ENCODE measurements at places on chromosomes 5 and 9.

- DNase-seq, result no peak
Observed at GRCh38 chr5:116577064-116577788, 2.6 kb upstream of the SEMA6A start.

DNA sequence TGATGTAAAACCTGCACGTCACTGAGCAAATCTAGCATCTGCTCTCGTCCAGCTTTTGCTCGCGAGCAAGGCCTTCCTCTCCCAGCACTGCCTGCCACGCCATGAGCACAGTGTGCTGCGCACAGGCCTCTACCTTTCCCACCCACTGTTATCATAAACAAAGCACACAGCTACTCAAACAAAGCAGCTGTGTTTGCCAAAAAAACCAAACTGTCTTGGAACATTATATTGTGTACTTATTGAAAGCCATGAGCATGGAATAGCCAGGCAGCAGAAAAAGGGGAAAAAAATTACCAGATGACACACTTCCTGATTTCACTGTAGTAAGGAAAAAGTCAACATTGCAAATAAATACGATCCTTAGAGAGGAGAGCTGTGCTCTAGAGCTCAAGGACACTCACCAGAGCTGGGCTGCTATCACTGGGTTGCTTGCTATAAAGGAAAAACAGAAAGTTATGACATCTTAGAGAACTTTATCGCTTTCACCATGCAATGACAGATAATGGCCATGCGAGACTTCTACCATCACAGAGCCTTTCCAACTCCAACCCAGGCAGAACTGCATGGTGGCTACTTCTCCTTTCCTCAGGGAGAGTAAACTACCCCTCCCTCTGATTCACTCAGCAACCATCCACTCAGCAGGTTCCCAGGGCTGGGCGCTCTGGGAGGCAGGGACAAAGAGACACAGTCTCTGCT is 69.6 kb downstream of the EPB41L4B start:
- DNase-seq, result no peak

GRCh38 chr5:111511831-111512374 is 432 bp downstream of the STARD4 start:
- DNase-seq, result peak; percentile 19

DNA sequence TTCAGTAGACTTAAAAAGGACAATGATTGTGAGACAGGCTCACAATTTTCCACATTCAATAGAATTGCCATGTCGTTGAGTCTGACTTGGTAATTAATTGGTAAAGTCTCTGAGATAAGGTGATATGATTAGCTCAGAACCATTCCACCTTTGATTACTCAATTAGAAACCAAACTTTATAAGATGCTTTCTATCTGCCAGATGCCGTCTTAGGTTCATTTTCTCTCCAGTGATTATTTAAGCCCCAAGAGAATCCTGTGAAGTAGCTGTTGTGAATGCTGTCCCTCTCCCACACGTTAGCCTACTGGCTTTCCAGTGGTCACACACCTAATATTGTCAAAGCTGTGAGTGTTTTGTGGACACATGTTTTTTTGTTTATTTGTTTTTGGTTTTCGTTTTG is 528.9 kb upstream of the ZNF462 start:
- no peak for DNase-seq

DNA sequence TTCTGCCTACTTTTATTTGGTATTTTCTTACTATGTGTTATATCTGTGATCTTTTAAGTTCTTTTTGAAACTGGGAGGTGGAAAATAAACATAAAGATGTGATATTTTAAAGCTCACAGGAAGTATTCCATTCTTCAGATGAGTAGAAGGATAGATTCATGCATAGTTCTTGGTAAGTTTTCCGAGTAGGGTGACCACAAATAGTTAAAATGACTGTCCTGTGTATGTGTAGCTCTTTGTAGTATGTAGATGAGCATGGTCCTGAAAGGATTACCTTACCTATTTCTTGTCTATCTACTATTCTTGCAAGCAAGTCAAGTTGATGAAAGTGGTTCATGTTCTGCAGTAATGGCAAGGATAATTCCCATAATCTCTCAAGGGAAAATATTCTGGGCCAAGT is 47.7 kb downstream of the SRFBP1 start:
- DNase-seq, result no peak

- no peak for DNase-seq
Observed at GRCh38 chr5:180391276-180391675, 38.1 kb upstream of the GFPT2 start.

GRCh38 chr5:73096239-73096575 is 24.2 kb upstream of the TMEM171 start:
- no peak for DNase-seq

GRCh38 chr5:177431317-177432142 is 5.1 kb downstream of the GRK6 start:
- no peak for DNase-seq

GRCh38 chr5:173777149-173777548 is 111.0 kb upstream of the CPEB4 start:
- no peak for DNase-seq

GRCh38 chr5:121698690-121699089 is 153.0 kb upstream of the FTMT start:
- no peak for DNase-seq

GRCh38 chr9:68894502-68894901 is 119.4 kb downstream of the PRKACG start:
- DNase-seq, result no peak

DNA sequence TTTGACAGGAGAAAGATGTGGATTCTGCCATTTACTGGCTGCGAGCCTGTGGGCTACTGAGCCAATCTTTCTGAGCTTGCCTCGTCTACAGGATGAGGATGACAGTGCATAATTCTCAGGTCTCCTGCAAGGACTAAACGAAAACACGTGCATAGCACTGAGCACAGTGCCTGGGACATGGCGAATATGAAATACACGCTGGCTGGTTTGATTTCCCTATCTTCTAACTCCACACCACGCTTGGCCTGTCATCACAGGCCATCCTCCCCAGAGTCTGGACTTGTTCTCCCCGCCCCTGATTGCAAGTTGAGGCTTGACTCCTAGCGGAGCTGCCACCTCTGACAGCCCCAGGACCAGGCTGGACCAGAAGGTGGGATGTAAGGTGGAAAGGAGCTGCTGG is 37.9 kb downstream of the ARPC5L start:
- DNase-seq, result no peak

DNA sequence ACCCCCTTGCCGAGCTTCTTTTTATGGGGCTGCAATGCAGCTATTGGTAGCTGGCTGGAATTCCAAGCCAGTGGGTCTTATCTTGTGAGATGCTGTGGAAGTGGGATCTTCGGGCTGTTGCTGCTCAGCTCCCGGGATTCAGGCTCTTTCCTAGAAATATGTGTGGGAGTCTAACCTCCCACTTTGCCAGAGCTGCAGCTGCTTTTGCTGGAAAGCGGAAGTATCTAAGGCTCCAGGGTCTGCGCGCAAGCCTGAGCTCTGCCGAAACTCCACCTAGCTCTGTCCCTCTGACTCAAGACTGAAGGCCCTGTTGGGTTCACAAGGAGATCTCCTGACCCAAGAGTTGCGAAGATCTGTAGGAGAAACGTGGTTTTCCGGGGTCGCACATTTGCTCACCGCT is 151.1 kb upstream of the ANKRD55 start:
- DNase-seq, result no peak

- DNase-seq, result no peak
Observed at GRCh38 chr5:176629317-176629852, 949 bp downstream of the SNCB start.

- DNase-seq, result no peak
Observed at GRCh38 chr5:96871686-96872085, 4.6 kb upstream of the ERAP2 start.

DNA sequence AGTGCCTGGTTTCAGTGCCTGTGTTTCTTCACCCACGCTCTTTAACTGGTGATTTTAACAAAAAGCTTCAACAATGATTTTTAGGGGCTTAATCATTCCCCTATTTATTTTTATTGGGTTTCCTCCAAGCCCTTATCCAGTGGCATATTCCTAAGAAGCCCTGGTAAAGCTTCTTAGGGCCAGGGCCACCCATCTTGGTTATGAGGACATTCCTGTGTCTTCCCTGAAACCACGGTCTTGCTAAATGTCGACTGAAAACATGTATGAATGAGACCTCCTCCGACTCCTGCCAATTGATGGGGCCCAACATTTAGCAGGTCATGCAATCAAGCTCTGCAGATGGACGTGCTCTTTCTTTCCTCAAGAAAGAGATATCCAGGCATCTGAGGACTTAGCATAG is 13.7 kb upstream of the CARTPT start:
- DNase-seq, result no peak

GRCh38 chr9:125659201-125659840 is 47.7 kb downstream of the MAPKAP1 start:
- DNase-seq, result no peak

DNA sequence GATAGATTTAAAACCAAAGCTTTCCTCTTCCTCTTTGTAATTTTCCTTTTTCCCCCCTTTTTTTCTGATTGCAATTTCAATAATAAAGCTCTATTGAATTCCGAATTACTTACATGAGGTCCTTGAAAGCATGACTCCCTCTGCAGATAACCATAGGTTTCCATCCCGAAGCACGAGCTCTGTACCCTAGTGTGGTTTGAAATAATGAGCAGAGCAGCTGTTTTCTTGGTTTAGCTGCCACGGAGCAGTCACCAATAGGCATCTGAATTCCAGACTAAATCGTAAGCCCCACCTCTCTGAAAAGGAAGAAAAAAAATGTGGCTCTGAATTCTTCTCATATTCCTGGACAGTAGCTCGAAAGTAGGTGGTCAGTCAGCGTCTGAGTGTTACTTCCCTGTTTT is 18.5 kb upstream of the GNE start:
- DNase-seq, result no peak

GRCh38 chr9:107425101-107426025 is 64.2 kb downstream of the KLF4 start:
- peak; percentile 24 for DNase-seq

DNA sequence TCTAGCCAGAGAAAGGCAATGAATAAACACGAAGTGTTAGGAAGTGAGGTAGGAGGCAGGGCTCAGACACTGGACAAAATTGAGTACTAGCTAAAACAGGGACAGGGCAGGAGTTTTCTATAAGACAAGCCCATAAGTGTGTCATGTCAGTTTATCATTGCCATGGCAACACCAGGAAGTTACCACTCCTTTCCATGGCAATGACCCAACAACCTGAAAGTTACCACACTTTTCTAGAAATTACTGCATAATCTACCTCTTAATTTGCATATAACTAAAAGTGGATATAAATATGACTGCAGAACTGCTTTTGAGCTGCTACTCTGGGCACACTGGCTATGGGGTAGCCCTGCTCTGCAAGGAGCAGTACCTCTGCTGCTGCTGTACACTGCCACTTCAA is 442.5 kb upstream of the COX7C start:
- no peak for DNase-seq

DNA sequence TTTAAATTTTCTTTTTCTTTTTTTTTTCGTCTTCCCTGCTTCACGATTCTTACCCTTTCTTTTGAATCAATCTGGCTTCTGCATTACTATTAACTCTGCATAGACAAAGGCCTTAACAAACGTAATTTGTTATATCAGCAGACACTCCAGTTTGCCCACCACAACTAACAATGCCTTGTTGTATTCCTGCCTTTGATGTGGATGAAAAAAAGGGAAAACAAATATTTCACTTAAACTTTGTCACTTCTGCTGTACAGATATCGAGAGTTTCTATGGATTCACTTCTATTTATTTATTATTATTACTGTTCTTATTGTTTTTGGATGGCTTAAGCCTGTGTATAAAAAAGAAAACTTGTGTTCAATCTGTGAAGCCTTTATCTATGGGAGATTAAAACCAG is 352.2 kb downstream of the NTRK2 start:
- no peak for DNase-seq

- no peak for DNase-seq
Observed at GRCh38 chr5:95817430-95817829, 5.1 kb downstream of the GLRX start.

DNA sequence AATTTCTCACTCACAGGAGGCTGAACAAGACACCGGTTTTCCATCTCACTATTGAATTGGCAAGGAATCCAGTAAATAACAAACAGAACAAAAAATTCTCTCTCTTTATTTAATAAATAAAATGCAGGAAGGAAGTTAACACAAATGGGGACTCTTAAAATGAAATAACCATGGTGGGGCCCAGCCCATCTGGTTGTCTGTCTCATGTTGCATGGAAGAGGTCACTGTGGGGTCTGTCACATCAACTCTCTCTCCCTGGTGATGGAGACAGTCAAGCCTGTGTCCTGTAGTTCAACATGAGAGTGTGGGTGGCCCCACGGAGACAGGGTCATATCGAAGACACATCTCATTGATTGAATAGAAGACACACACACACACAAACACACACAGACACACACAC is 297.7 kb downstream of the IRX2 start:
- no peak for DNase-seq

DNA sequence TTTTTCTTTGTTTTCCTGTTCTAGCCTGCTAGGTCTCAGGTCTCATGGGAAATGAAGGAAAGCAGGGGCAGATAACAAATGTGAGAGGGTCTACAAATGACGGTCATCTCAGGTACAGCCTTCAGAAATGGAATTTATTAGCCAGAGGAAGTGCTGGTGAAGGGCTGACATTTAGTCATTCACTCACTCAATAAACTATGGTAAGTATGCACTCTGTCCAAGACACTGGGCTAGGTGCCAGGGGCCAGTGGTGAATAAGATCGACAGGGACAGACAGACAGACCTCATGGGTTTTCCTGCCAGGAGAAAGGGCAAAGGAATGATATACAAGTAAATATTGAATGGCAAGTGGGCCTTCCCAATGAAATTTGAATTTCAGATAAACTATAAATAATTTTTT is 6.3 kb downstream of the PDE6A start:
- DNase-seq, result no peak

DNA sequence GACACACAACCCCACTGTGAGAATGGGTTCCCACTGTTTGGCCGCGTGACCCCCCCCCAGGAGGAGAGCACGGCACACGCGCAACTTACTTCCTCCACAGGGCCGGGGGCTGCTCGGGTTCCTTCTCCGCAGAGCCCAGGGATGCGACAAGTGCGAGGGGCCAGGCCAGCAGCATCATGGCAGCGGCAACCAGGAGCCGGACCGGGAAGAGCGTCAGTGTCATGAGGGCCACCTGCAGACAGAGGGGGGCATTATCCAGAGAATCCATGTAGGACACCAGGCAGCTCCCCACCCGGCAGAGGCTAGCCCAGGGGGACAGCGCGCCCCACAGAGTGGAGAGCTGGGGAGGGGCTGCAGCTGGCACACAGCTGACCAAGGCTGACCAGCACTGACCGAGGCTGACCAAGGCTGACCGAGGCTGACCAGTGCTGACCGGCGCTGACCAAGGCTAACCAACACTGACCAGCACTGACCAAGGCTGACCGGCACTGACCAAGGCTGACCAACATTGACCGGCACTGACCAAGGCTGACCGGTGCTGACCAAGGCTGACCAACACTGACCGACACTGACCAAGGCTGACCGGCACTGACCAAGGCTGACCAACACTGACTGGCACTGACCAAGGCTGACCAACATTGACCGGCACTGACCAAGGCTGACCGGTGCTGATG is 22.3 kb downstream of the LPCAT1 start:
- DNase-seq, result no peak

DNA sequence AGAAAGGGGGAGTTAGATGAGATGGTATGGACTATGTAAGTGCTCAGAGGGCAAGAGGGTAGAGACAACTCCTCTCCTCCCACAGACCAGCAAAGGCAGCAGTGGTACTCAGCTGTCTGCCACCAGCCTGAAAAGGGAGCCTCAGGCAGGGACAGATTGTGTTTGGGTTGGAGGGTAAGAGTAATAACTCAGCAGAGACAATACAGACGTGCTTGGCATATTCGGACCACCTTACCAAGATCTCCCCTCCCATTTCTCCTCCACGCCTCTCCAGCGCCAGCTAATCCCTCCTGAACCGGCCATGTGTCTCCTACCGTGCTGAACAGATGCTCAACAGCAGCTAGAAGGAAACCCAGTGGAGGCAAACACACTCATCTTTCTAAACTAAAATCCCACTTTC is 180.8 kb downstream of the ASTN2 start:
- DNase-seq, result no peak

- DNase-seq, result no peak
Observed at GRCh38 chr9:138015021-138015829, 137.6 kb downstream of the CACNA1B start.

Measured in activated CD8-positive, alpha-beta memory T cell treated with anti-CD3 and anti-CD28 coated beads for 1 hour (primary cell).